Sigmoid colon (tissue), 7 donors: ENCODE measurements at places on chromosomes 5 and 9. TPM values are rescaled to one million over a fixed set of nuclear protein-coding genes. Genes with fewer than 3 reads are reported as not detected.

Gene DBH
- not detected for total RNA-seq

Gene TLX3
- total RNA-seq, result not detected

Gene BARHL1
- not detected for total RNA-seq

Gene GCNT4
- total RNA-seq, result 2.5 TPM

Gene KCNV2
- total RNA-seq, result not detected

DNA sequence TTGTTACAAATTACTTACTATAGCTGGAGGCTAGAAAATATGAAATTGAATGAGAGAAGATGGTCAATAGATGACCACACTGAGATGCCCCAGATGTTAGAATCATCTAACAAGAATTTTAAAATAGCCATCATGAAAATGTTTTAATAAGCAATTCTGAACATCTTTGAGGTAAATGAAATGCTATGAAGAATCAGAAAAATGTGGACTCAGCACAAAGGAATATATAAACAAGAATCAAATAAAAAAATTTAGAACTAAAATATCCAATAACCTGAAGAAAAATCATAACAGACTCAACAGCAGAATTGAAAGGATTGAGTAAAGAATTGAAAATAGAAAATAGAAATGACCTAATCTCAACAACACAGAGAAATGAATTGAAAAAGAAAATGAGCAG lies 248.5 kb downstream of the PRDM9 start:
- DNase-seq, result no peak

DNA sequence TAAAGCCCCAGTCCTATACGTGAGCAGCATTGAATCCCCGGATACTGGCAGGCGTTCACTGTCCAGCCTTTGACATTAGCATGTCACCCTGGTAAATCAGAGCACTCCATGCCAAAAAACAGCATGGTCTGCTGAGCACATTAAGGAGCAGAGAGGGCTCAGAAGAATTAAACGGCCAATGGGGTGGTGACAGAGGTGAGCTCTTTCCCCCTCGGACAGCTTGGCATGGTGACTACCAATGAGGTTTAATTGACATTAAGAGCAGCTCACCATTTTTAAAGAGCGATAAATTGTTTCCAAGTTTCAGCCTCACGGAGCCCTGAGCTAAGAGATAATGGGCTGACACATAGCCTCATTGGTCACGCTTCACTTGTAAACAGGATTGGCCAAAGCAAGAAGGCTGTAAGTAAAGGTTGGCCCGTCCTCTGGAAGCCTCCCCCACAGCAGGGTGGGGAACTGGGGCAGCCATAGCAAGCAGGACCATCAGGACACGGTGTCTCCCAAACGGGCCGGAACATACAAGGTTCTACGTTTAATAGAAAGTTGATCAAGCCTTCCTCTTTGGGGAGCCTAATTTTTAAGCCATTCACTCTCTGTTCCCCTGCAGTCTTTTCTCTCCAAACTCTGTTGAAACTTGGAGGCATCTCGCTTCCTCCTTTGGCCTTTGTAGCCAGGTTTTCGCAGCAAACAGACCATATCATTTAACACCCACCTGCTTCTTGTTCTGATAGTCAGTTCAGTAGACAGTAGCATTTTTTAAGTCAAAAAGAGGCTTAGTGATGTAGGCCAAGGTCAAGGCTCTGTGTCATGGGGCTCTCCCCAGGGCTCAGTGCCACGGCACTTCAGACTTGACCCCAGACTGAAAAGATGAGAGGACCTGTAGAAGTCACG lies 25.9 kb downstream of the QRFP start:
- no peak for DNase-seq

GRCh38 chr9:133393399-133393798 lies 17.2 kb downstream of the STKLD1 start:
- DNase-seq, result no peak

GRCh38 chr5:169248996-169249395 lies 51.9 kb downstream of the SLIT3 start:
- DNase-seq, result no peak

GRCh38 chr5:101838435-101838834 lies 457.6 kb downstream of the SLCO4C1 start:
- DNase-seq, result no peak

DNA sequence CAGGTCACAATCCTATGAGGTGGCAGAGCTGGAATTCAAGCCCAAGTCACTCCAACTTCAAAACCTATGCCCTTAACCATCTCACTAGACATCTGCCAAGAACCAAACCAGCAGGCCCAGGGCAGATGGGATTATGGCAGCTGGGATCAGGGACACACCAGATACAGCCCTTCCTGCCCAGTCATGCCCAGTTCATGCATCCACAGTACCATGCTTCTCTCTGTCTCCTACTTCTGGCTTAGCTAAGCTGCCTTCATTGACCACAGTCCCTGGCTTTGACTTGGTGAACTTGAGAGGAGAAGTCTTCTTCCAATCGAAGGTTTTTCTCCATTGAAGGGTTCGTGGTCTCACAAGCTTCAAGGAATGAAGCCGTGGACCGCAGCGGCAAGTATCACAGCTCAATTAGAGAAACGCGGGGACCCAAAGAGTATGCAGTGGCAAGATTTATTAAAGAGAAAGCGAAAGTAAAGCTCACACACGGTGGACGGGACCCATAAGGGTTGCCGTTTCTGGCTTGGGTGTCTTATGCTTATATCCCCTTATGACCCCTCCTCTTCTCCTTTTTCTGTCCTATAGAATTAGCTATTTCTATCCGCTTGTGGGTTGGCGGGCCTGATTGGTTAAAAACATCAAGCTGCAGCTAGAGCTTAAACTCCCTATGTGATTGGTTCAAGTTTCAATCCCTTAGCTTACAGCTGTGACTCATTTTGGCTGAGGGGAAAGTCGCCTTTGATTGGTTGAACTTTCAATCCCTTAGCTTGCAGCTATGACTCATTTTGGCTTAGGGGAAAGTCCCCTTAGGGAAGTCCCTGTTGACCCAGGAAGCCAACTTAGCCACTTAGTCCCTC lies 101.2 kb downstream of the TRIM36 start:
- DNase-seq, result no peak

- no peak for DNase-seq
Observed at GRCh38 chr5:38527475-38527874, 29.0 kb downstream of the LIFR start.

GRCh38 chr9:132200706-132201105 lies 38.8 kb downstream of the NTNG2 start:
- no peak for DNase-seq

DNA sequence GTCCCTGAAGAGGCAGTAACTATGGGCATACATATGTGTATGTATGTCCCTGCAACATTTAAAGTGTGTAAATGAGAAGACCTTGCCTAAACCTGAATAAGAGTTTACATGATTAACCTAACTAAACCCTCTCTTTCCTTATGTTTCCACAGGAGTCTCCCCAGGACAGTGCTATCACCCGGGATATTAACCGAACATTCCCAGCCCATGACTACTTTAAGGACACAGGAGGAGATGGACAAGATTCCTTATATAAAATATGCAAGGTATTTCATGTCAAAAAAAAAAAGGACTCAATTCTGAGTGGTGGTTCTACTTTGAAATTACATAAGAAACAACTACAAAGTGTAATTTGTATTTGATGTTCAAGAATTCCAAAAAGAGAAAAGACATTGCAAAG lies 31.7 kb downstream of the GPR21 start:
- no peak for DNase-seq

DNA sequence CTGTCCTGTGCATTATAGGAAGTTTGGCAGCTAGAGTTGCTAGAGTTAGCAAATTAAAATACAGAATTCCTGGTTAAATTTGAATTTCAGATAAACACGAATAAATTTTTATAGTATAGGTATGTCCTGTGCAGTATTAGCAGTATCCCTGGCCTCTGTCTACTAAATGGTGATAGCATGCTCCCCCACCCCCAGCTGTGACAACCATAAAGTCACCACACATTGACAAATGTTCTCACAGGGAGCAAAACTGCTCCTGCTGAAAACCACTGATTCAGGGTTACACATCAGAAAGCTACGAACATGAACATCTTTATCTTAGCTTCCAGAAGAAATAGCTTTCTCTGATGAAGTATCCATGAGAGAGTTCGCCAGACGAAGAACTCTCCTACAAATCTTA lies 91.8 kb upstream of the CCDC112 start:
- DNase-seq, result no peak

GRCh38 chr5:177025101-177025601 lies 2.7 kb downstream of the ZNF346 start:
- no peak for DNase-seq

GRCh38 chr9:113468716-113469448 lies 5.4 kb downstream of the RGS3 start:
- peak; percentile 69 for DNase-seq
